ENCODE measurements at places on chromosomes 12 and 14. TPM values are rescaled to one million over a fixed set of nuclear protein-coding genes. Genes with fewer than 3 reads are reported as not detected.

Gene KLRD1
- 0.11 TPM for total RNA-seq

DNA sequence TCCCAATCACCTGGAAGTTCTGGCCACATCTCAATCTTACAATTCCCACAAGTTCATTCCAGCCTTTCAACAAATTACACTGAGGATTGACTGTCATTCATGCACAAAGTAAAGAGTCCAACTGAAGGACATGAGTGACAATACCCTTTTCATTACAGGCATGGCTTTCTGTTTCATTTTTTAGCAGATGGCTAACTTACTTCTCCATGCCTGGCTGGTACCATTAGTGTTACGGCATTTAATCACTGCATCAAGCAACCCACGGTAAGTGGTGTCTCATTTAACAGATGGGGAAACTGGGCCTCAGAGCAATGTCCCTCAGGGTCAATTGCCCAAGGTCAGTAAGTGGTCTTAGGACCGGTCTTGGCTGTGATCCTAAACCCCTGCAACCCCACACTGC is 114.4 kb downstream of the PRICKLE1 start:
- H3K36me3 ChIP-seq, result peaks cover 6% of the 10 kb centered on the region
- H3K4me1 ChIP-seq, result peaks cover 61% of the 10 kb centered on the region
- no peak for DNase-seq
- H3K4me3 ChIP-seq, result no peak overlapping the region
- H3K27ac ChIP-seq, result no peak overlapping the region

DNA sequence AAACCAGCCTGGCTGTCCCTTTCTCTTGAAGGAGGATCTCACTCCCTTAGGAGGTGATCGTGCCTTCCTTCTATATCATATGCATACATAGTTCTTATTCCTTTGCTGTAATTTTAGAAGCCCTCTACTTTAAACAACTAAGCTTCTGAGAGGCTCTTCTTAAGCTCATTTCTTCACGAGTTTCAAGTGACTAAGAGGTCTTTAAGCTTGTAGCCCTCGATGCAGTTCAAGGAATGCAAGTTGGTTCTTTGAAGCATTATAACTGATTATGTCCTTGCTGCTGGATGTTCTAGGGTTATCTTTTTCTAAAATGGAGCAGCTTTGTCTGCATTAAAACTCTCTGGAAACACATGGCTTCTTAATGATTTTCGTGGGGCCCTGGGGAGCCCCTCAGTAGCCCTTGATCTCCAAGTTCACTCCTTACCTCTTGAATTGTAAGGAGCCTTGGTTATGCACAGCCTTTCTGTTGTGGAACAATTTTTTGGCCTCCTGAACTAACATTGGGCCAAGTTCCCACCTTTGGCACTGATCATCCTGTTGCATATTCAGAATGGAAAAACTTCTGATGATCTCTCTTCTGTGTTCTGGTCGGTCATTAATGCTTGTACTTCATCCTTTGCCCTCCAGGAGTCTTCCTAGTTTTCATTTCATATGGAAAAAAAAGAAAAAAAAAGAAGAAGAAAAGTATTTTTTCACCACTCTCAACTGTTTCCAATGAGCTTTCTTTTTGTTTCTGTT is 12.6 kb downstream of the RASSF8 start:
- peak overlapping the region; percentile 91 for H3K27ac ChIP-seq
- DNase-seq, result peak; percentile 60

GRCh38 chr12:52508211-52508610 is 12.0 kb downstream of the KRT5 start:
- no peaks in the 10 kb centered on the region for H3K4me1 ChIP-seq
- H3K4me3 ChIP-seq, result no peak overlapping the region
- no peak overlapping the region for H3K27ac ChIP-seq
- no peaks in the 10 kb centered on the region for H3K36me3 ChIP-seq

- H3K4me3 ChIP-seq, result no peak overlapping the region
- no peak overlapping the region for H3K27ac ChIP-seq
- no peaks in the 10 kb centered on the region for H3K27me3 ChIP-seq
- H3K36me3 ChIP-seq, result 0 out of 2 replicates have a peak, but pooled peaks cover 11% of the 10 kb centered on the region
Measured at GRCh38 chr12:53594897-53595615, 31.1 kb downstream of the ATF7 start.

DNA sequence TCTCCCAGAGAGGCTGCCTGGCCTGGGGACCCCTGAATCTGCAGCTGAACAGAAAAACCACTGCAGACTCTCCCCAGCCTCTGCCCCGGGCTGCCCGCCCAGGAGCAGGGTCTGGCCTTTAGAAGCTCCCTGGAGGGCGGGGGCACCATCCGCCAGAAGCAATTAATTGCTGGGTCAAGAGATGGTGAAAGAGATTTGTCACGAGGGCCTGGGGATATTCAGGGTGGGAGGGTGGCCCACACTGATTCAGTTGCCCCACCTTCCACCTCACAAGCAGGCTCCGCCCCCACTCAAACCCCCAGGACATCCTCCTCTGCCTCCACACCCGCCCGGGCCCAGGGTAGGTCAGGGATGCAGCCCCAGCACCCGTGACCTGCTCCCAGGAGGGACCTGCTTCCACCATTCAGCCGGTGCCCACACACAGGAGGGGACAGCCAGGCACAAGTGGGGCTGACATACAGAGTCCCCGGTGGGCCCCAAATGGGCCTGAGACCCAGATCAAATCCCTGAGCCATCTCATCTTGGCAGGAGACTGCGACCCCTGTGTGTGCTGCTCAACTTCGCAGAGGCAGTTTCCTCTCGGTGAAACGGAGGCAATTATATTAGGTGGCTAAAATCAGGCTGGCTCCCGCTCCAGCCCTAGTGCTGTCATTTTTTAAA is 23.0 kb downstream of the NCOR2 start:
- peaks cover 26% of the 10 kb centered on the region for H3K4me1 ChIP-seq
- no peaks in the 10 kb centered on the region for H3K36me3 ChIP-seq
- no peak overlapping the region for H3K27ac ChIP-seq
- H3K4me3 ChIP-seq, result no peak overlapping the region
- no peak for DNase-seq

GRCh38 chr14:37601865-37602264 is 6.4 kb downstream of the TTC6 start:
- H3K27ac ChIP-seq, result no peak overlapping the region
- H3K36me3 ChIP-seq, result no peaks in the 10 kb centered on the region
- no peak overlapping the region for H3K4me3 ChIP-seq
- H3K4me1 ChIP-seq, result no peaks in the 10 kb centered on the region
- peaks cover 97% of the 10 kb centered on the region for H3K27me3 ChIP-seq

Data from GM23248 (cell line).